A549 (cell line): ENCODE measurements at places on chromosomes 1 and 21. TPM values are rescaled to one million over a fixed set of nuclear protein-coding genes. Genes with fewer than 3 reads are reported as not detected.

The WDR64 gene
- polyA plus RNA-seq: 0.03 TPM in 1 of 3 replicates, not detected in the others

The FAM3B gene
- polyA plus RNA-seq: not detected in 3 replicates

The CLCA4 gene
- not detected in 3 replicates for polyA plus RNA-seq

The KLF18 gene
- polyA plus RNA-seq: not detected in 3 replicates

The FOXO6 gene
- 0.18 to 0.25 TPM (median 0.22 TPM) in 3 replicates for polyA plus RNA-seq
